A549 treated with DMSO at 1 μM for 4 hours (cell line): ENCODE measurements at places on chromosomes 11 and 22. TPM values are rescaled to one million over a fixed set of nuclear protein-coding genes. Genes with fewer than 3 reads are reported as not detected.

Gene HTR3B
- not detected in 5 replicates for total RNA-seq

Gene TUG1
- 29.8 to 36.0 TPM (median 33.7 TPM) in 5 replicates for total RNA-seq

Gene TMEM45B
- 0.13 to 0.27 TPM (median 0.24 TPM) in 3 of 5 replicates, not detected in the others for total RNA-seq

Gene PARVG
- total RNA-seq = not detected in 5 replicates

Gene BATF2
- 0.87 to 1.4 TPM (median 1.1 TPM) in 5 replicates for total RNA-seq

Gene LRFN4
- total RNA-seq = 53.6 to 81.7 TPM (median 67.6 TPM) in 5 replicates

Gene CAPRIN1
- total RNA-seq = 146 to 173 TPM (median 168 TPM) in 5 replicates

Gene C11orf86
- total RNA-seq = 28.5 to 55.5 TPM (median 43.6 TPM) in 5 replicates

Gene UBQLNL
- total RNA-seq = 0.03 TPM in 2 of 5 replicates, not detected in the others

Gene FOSL1
- 176 to 296 TPM (median 205 TPM) in 5 replicates for total RNA-seq

Gene ZNF280B
- 1.5 to 2.2 TPM (median 1.8 TPM) in 5 replicates for total RNA-seq

Gene TRPM5
- not detected in 5 replicates for total RNA-seq

Gene XKR3
- total RNA-seq = not detected in 5 replicates

Gene RTN4RL2
- total RNA-seq = 75.3 to 131 TPM (median 110 TPM) in 5 replicates

Gene OR4A16
- not detected in 5 replicates for total RNA-seq

Gene WBP2NL
- 0.14 to 0.17 TPM (median 0.15 TPM) in 3 of 5 replicates, not detected in the others for total RNA-seq

Gene TMEM132A
- total RNA-seq = 128 to 202 TPM (median 168 TPM) in 5 replicates

Gene PLA2G3
- total RNA-seq = not detected in 5 replicates
